ENCODE measurements at places on chromosomes 6 and 20.

GRCh38 chr6:116287689-116288282 is 8.1 kb upstream of the TSPYL1 start:
- peak; percentile 54 for DNase-seq

- DNase-seq = no peak
These were observed 616.2 kb downstream of the EPM2A start for GRCh38 chr6:145119081-145119480.

DNA sequence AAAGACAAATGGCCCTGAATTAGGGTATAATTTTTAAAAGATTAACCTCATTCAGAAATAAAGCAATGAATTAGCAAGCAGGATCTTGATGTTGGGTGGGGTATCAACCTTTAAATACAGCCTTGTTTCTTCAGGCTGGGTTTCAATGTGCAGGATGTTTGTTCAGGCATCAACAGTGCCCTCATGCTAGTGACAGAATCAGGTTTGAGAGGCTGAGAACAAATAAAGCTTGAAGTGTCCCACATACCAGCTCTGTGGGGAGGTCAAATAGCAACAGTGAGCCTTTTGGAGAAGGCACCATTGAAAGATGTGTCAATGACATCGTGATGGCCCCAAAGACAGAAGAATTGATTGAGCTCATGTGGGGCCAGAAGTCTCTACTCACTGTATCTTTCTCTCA is 68.2 kb downstream of the MTFR2 start:
- DNase-seq = no peak

GRCh38 chr6:31575335-31575901 is at the start of gene TNF:
Gene TNF (plus strand): TSS chr6:31575565. CDS start chr6:31575742, 177 bp downstream.
- DNase-seq = peak; percentile 10

DNA sequence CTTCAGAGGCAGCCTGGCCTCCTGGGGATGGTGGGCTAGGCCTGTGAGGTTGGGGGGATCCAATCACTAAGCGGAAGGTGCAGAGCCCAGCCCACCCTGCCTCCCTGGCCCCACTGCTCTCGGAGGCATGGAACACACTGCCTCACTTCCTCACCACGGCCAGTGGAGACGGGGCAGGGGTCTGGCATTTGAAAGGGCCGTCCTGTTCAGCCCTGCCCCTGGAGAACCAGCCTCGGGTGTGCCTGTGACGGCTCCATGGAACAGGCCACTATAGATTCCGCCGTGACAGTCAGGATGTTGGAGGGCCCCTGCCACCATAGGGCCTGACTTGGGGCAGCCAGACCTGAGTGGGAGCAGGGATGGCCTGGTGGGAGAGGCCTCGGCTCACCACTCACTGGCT is 110.2 kb downstream of the DACT2 start:
- DNase-seq = no peak

GRCh38 chr6:45416700-45417099 is 39.0 kb upstream of the SUPT3H start:
- no peak for DNase-seq
